ENCODE measurements at places on chromosomes 1 and 21.

- DNase-seq: no peak
Measured at GRCh38 chr21:43699933-43700599, 18.9 kb upstream of the PDXK start.

- no peak for DNase-seq
Measured at GRCh38 chr1:165520646-165521045, 23.2 kb upstream of the LRRC52 start.

GRCh38 chr1:111507411-111508201, 4.2 kb upstream of the ADORA3 start:
- peak; percentile 59 for DNase-seq

GRCh38 chr1:166933633-166934032, 41.7 kb downstream of the ILDR2 start:
- DNase-seq: no peak

Data from stimulated activated CD8-positive, alpha-beta memory T cell treated with anti-CD3 and anti-CD28 coated beads, Interleukin-7, amount 100 ng/mL, for 48 hours (primary cell).